Stimulated activated CD8-positive, alpha-beta memory T cell treated with anti-CD3 and anti-CD28 coated beads, Interleukin-4, amount 100 ng/mL, for 4 hours (primary cell): ENCODE measurements at places on chromosomes 3 and 15.

GRCh38 chr3:32376115-32376514, 15.5 kb upstream of the CMTM7 start:
- no peak for DNase-seq

- DNase-seq, result no peak
Observed at GRCh38 chr3:111610612-111611054, 15.5 kb upstream of the ZBED2 start.

DNA sequence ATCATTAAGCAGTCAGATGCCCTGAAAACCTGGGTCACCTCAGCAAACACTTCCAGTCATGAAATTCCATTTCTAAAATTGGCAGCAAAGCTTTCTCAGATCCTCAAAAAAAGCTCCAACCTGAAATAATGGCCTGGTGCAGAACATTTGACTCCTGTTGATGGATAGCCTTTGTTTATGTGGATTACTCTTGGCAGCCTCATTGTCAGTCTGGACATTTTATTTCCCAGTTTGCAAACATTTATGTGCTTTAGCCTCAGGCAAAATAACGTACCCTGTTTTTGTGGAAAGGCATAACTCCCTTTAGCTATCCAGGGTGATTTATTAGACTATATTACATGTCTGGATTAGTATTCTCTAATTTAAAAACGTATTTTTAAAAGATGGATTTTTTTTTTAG, 53.9 kb downstream of the PXYLP1 start:
- DNase-seq, result no peak

GRCh38 chr3:171796625-171797264, 13.5 kb downstream of the PLD1 start:
- DNase-seq, result no peak

DNA sequence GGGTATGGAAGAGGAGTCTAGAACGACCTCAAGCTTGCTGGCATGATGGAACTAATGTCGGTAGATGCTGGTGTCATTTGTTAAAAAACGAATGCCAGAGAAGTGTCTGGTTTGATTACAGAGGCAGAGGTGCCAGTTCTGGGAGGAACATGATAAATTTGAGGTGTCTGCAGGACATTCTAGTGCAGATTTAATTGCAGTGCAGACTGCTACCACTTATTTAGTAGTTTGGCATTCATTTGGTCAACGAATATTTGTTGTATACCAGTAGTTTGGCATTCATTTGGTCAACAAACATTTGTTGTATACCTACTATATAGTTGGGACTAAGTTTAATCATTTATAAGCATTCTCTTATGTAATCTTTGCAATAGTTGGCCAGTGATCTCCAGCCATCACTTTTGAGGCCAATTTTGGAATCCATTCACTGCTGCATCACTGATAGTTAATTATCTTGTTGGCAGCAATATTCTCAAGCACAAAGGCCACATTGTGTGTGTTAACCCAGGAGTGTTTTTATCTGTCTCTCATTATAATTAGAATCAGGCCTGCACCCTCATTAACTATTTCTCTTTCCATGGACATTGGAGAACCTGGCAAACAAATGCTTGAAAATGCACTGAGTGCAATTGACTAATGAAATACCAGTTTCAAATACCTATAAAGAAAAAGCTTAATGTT, 19.5 kb upstream of the TGFBR2 start:
- no peak for DNase-seq

DNA sequence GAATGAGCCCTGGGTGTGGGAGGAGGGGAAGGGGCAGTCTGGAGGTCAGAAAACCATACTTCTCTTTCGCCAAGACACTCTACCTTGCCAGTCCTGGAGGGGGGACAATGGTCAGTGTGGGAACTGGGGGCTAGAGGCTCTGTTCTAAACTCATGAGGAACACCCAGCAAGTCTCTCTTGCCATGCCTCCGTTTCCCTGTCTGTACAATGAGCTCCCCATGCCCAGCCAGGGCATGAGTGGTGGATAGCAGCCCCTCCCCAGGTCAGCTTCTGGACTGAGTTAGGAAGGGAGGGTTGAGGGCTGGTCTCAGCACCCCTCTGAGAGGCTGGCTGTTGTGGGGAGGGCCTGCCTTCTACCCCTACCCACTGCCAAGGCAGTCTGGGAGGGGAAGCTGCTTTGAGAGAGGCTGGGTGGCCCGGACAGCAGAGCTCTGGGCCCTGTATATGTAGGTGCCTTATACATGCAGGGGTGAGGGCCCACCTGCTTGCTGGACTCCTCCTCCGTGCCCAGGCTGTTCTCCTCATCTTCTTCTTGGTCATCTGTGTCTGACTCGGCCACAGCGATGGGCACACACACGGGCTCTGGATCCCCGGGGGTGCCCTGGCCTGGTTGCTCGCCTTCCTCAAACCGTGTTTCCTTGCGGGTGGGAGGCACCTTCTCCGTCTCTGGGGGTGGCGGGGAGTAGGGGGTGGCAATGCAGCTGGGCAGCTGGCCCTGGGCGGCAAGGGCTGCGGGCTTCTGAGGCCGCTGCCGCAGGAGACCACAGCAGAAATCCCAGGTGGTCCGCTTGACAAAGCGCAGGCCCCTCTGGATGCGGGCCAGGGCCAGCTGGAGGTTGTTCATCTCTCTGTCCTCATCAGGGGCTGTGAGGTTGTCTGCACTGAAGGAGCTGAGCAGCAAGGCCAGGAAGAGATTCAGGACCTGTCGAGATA, 68.8 kb downstream of the SCN5A start:
- no peak for DNase-seq

DNA sequence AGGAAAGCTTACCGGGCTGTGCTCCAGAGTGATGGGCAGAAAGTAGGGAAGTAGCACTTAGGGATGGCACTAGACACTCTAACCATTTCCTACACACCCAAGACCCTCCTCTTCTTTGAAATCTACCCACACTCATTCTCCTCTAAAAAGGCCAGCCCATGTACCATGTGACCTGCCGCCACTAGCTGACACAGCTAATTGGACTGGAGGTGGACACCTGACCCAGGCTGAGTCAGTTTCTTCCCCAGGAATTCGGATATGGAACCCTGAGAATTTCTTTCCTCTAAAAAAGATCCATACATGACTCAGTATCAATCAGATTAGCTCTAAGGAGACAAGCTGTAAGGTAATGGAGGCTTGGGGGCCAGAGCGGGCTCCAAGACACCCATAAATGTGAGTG, 60.1 kb downstream of the DCLK3 start:
- no peak for DNase-seq

- DNase-seq, result no peak
Observed at GRCh38 chr15:69668039-69668705, 215.6 kb downstream of the RPLP1 start.

GRCh38 chr15:60760646-60761504, 281.9 kb upstream of the ICE2 start:
- no peak for DNase-seq

GRCh38 chr15:77808075-77808474, 175.4 kb upstream of the LINGO1 start:
- DNase-seq, result no peak

GRCh38 chr3:14336749-14337598, 65.4 kb upstream of the SLC6A6 start:
- no peak for DNase-seq

DNA sequence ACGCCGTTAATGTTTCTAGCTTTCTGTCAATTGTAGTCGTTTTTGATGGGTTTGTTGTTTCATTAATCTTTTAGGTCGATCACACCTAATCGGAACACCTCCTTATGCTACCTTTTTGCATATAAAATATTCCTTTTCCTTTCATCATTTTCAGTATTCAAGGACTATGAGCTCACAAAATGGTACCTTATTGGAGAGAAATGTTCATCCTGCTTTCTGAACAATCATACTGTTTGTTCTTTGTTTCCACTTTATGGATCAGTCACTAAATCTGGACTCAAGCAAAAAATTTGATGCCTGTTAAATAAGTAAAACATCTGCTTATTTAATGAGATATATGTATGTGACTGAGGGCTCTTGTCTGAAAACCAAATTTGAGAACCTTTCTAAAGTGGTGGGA, 1.1 kb downstream of the KIF15 start:
- no peak for DNase-seq

DNA sequence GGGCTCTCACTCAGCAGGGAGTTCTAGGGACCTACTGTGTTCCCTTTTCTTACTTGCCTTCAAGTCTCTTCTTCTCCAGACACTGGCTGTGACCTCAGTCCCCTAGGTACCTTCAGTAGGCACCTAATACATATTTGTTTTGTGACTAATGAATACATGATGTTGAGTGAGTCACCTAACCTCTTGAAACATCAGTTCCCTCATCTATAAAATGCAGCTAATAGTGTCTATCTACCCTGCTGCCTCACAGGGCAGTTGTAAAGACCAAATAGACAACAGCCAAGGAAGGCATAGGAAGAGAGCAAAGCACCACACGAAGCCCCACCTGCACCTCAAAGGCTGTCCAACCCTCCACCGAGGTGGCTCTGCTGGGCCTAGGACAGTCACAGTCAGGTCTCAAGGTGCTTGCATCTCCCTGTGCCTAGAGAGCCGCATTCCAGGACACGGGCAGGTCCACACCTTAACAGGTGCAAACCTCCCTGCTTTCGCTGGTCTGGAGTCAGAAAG, 29.1 kb downstream of the DAPK2 start:
- no peak for DNase-seq

GRCh38 chr3:123298903-123299302, 97.2 kb downstream of the SEC22A start:
- no peak for DNase-seq

- no peak for DNase-seq
Observed at GRCh38 chr3:192408647-192409200, 318.6 kb downstream of the FGF12 start.

DNA sequence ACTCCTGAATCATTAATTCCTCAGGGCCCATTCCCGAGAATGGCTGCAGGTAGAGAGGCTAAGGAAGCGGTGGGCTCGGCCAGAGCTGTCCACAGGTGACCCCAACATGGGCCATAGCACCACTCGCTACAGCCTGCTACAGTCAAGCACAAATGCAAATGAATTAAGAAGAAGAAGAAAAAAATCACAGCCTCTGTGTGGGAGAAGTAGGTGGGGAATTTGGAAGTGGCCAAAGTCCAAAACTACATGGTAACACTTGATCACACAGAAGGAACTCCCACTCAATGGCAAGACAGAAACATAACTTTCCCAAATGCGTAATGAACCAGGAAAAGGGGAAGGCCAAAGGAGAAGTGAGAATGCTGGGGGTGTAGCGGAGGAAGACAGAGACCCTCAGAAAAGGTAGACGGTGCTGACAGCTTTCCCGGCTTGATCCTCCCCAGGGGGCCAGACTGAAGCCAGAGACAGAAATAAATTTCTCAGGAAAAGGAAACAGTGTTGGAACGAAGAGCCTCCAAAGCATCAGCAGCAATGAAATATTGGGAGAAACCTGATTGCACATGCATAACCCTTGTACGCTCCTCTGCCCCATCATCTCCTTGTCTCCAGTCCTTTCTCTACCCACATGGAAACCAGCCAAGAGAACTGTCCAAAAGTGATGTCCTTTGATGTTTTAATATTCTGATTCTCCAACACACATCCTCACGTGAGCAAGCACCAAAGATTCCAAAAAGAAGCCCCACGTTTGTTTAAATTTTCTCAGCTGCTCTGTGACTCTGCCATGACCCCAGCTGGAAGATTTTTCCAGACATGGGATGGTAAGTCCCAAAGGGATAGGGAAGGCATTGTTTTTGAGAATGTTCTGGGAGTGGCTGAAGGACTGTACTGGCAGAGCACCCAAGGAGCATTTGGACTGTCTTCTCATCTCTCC, 107.6 kb downstream of the OXNAD1 start:
- DNase-seq, result no peak

GRCh38 chr3:181703601-181704420, 7.9 kb upstream of the SOX2 start:
- DNase-seq, result no peak

GRCh38 chr3:17144665-17144993, 259.9 kb downstream of the PLCL2 start:
- DNase-seq, result no peak

DNA sequence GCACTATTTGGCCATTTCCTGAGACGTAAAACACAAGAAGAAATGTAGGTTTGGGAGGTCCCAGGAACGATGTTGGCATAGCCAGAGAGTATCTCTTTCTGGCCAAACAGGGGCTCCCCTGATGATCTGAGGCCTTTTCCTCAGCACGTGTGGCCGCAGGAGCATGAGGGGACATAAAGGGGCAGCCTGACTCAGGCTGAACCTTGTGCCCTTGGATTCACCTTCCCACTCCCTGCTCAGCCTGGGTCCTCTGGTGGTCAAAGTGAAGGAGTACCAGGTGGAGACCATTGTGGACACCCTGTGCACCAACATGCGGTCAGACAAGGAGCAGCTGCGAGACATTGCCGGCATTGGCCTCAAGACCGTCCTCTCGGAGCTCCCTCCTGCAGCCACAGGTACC, 10.6 kb downstream of the CAND2 start:
- DNase-seq, result no peak

- no peak for DNase-seq
Observed at GRCh38 chr15:41474436-41474835, 19.2 kb upstream of the ITPKA start.

DNA sequence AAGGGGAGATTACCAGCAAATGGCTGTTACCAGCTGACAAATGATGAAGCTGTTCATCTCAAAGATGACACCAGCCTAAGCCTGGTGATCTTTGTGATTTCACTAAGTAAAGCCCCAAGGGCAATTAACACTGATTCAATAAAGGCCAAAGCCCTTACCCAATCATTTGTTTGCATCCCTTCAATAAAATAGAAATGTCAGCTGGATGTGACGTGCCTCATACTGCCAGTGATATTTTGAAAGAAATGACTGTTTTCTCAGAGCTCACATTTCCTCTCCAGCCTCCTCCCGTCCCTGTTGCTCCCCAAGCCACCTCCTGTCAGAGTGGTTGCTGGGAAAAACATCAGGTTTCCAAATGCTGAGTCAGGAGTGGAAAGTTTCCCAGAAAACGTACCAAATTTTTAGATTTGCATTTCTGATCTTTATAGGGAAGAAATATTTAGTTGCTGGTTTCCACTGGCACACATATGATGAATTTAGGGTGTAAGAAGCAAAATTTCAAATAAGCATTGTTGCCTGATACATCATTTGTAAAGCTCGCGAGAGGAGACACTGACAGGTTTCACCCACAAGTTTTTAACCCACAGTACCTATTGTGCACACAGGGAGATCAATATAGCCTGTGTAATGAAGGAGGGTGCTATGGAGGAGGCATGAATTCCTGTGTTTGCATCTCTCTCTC, 21.0 kb downstream of the C2CD4A start:
- DNase-seq, result no peak

- DNase-seq, result no peak
Observed at GRCh38 chr15:74549816-74550215, 8.8 kb downstream of the ARID3B start.

GRCh38 chr3:81274671-81275070, 486.8 kb downstream of the GBE1 start:
- no peak for DNase-seq

- no peak for DNase-seq
Observed at GRCh38 chr3:191425322-191425734, 35.6 kb upstream of the PYDC2 start.

DNA sequence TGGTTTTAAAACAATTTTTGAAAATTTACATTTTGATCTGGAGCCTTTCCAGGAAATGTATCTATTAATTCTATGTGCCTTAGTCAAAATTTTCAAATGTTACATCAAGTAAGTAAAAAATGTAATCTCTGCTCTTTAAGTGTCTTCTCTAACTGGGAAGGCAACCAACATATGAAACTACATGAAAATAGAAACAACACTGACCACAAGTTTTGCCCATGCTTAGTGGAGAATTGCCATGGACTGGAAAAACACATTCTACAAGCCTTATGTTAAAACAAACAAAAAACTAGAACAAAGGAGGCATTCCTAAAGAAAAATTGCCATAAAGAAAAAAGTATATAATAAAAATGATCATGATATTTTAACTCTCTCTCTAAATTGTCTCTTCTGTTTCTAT, 75.9 kb upstream of the SPRED1 start:
- no peak for DNase-seq
